Germinal center (tissue), 1 donor: ENCODE measurements at places on chromosomes 16 and 17.
A peak's percentile ranks its signal among the peaks of the same experiment; 100 is the strongest.

GRCh38 chr16:80824623-80825364 is 20.4 kb upstream of the CDYL2 start:
- peak; percentile 51 for DNase-seq

- DNase-seq, result no peak
These were observed 68.9 kb upstream of the HNF1B start for GRCh38 chr17:37813751-37814150.

DNA sequence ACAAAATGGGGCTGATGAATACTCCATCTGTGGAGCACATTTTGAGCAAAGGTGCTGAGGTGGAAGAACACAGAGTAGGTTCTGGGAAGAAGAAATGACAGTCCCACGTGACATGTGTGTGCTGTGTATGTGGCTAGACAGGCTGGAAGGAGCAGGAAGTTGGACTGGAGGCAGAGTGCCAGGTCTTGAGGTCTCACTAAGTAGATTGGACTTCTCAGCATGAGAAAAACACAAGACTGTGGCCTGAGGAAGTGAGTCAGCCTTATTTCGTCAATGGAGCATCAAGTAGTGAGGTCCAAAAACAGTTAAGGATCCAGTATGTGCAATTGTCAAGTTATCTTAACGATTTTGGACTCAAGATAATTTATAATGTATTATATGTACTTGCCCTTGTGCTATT is 736.5 kb downstream of the KCNJ2 start:
- DNase-seq, result no peak

- DNase-seq, result no peak
These were observed 664.5 kb downstream of the WWOX start for GRCh38 chr16:78763821-78764440.

DNA sequence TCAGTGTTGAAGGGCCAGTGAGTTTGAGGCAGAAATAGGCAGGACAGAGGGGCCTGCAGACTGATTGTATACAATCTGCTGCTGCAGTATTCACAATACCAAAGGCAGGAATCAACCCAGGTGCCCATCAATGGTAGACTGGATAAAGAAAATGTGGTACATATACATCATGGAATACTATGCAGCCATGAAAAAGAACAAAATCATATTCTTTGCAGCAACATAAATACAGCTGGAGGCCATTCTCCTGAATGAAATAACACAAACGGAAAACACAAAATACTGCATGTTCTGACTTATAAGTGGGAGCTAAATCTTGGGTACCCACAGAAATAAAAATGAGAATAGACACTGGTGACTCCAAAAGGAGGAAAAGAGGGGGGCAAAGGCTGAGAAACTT is 485.1 kb downstream of the XYLT1 start:
- DNase-seq, result no peak

DNA sequence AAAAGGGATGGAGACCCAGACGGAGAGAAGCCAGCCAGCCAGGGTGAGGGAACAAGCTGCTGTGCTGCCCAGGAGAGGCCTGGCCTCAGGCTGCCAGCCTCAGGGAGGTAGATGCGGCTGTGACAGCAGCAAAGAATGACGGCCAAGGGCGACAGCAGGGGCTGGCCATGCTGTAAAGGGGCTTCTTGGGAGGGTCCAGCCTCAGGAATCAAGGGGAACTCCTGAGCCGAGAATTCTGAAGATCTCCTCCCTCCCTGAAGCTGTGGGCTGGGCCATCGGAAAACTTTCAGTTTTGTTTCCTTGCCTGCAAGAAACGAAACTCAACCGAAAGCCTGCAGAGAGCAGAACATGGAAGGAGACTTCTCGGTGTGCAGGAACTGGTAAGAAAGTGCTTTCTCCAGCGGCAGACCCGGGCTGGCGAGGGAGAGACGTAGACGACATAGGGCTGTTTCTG is at the start of gene XAF1:
XAF1 (plus strand) TSS at position 316 of the 454 bp plus-strand sequence; CDS start at position 349, 33 bp downstream.
- peak; percentile 54 for DNase-seq

DNA sequence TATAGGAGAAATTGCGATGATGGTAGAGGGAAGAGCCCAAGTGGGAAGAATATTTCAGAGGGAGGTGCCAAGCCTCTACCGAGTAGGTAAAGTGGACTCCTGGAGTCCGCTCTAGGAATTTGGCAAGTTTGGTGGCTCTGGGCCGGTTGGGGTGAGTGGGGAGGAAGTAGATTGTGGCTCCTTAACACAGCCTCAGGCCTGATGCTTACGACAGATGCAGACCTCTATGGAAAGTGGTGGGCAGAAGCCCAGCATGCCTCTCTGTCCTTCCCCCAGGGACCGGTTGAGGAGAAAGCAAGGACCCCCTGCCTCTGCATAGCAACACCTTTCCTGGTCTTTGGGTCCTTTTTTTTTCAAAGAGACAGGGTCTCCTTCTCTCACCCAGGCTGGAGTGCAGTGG is 55.9 kb upstream of the SIAH1 start:
- no peak for DNase-seq

DNA sequence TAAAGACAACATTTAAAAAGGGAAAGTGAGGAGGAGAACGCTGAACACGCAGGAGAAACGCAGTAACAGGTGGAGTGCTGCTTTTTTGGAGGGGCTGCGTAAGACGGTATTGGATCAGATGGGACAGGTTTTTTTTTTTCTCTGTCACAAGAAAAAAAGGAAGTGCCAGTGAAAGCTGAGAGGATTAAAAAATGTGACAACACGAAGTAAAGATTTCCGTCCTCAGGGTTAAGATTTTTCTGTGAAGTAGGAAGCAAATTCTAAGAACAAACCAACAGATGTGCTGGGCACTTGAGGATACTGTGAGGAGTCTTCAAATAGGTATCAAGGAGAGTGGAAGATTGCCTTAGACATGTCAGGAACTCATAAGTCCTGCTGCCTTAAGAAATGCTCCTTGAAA is 5.8 kb upstream of the ABCA9 start:
- DNase-seq, result no peak

GRCh38 chr17:81394377-81394920 is 808 bp upstream of the BAHCC1 start:
- no peak for DNase-seq

DNA sequence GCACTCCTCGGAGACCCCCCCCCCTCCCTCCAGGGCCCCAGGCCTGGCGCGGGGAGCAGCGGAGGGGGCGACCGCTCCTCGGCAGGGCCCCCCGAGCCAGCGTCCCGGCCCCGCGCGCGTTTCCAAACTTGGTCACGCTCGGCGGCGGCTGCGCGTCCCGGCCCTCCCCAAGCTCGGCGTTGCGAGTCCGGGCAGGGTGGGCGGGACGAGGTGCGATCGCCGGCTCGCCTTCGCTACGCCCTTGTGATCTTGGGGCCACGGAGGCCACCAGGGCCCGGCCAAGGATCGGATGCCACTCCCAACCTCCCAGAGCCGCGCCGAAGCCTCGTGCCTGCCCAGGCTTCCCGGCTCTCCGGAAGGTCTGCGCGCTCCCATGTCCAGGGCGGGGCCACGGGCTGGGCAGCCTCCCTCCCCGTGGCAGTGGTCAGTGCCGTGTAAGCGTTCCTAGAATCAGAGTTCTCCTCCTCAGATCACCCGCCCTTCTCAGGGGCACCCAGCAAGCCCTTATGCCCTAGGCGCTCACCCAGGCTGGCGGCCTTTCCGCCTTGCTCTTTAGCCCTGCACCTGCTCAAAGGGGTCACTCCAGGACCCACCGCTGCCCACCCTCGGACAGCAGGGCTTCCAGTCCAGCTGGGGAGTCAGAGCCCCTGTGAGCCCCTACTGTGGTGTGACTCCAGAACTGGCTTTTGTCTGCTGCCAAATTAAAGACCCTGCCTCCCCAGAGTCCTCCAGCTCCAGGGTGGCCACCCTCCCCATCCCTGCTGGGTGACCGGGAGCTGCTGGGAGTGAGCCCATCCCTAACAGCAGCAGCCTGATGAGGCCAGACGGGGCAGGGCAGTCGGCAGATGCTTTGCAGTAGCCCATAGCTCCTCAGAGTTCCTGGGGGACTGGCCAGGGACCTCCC is 12.2 kb upstream of the MRPS23 start:
- no peak for DNase-seq

DNA sequence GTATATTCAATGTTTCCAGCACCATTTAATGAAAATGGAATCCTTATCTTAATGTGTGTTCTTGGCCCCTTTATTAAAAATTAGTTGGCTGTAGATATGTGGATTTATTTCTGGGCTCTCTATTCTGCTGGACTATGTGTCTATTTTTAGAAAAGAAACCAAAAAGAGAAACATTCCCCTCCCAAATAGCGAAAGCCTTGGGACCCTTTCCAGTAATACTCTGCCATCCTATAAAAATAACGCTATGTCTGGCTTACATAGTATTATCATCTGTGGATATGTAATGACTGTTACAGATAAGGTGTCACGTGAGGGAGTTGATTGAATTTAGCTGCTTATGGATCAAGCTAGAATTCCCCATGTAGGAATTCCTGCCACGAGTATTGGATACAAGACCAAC is 279.3 kb upstream of the KIF2B start:
- DNase-seq, result no peak

DNA sequence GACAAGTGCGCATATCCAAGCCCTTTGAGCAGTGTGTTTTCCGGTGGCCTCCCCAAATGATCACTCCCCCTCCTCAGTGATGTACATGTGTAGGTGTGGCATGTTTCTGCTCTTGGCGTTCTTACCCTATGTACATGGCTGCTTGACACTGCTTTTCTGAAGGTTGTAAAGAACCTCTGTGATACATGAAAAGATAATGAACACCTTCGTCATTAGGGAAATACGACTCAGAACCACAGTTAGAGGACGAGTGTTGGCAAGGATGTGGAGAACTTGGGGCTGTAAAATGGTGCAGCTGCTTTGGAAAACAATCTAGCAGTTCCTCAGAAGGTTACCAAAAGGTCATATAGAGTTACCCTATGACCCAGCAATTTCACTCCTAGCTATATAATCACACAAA is 28.6 kb downstream of the CEP95 start:
- no peak for DNase-seq

DNA sequence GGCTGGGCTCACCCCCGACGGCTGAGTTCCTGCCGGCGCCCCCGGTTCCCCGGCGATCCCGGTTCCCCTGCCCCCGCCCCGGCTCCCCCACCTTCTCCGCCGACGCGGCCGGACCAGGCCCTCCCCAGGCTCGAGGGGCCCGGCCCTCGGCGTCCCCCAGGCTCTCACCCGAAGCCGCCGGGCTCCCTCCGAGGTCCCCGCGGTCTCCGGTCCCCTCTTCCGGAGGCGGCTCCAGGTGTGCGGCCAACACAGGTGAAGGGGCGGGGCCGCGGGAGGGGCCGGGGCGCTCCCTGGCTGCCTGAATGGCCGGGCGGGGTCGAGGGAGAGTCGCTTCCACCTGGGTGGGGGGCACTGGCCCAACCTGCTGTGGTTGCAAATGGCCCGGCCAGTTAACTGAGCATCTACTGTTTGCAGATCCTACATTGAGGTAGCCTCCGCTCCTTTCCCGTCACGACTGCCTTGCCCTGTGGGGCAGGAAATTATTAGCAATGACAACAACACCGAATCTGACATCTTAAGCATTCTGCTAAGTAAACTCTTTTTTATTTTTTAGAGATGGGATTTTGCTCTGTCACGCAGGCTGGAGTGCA is at the start of gene BICDL2:
BICDL2 (minus strand) TSS at position 219 of the 590 bp plus-strand sequence. CDS start 1,448 bp downstream, outside the sequence.
- no peak for DNase-seq

DNA sequence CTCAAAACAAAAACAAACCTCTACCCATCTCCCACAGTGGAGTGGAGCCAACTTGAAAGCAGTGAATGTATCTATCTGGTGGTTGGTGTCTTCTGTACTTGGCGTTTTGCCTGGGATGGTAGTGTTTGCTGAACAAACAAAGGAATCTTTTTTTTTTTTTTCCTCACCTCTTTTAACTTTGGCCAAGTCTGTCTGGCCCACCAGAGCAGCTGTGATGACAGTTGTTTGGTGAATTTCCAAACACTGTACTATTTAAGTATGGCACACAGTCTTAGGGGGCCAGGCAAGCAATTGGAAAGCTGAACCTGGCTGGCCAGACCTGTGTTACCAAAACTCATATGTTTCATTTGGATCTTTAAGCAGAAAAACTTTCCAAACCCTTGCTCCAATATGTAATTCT is 101.8 kb upstream of the CDH13 start:
- DNase-seq, result no peak

DNA sequence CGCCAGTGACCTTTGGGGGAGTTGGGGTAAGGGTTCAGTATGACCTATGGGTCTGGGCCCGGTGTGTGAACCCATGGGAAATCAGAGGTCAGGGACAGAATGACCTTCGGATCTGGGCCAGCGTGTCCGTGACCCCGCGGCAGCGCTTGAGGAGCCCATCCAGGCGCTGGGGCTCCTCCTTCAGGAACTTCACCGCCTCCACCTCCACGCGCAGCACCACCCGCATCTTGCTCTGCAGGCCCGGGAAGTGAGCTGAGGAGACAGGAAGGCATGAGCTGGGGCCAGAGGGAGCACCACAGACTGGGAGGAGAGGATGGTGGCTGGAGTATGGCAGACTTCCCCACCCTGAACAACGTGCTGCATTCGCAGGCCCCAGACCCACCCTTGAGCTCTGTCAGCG is 53.4 kb downstream of the SRCIN1 start:
- no peak for DNase-seq

- DNase-seq, result no peak
These were observed 551 bp downstream of the WDR81 start for GRCh38 chr17:1724869-1725641.

DNA sequence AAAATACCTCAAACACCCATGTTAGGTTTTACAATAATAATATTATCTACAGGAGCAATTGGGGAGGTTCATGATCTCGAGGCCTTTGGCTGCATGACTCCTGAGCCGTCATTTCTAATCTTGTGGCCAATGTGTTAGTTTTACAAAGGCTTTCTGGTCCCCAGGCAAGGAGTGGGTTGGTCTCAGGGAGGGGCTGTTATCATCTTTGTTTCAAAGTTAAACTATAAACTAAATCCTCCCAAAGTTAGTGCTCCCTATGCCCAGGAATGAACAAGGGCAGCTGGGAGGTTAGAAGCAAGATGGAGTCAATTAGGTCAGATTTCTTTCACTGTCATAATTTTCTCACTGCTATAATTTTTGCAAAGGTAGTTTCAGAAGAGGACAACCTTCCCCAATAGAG is 9.1 kb upstream of the CCL5 start:
- no peak for DNase-seq

DNA sequence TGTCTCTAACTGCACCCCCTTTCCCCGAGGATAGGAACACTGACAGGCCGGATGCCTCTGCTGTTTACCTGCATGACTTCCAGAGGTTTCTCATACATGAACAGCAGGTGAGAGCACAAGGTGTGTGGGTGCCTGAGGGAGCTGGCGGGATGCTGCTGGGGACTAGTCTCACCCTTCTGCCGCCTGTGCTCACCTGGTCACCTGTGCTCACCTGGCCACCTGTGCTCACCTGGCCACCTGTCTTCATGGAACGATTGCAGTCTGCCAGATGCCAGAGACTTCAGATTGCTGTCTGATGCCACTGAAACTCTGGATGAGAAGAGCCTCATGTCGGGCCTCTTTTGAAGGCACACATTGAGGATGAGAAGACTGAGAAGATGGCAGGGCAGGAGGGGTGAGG is 104.1 kb downstream of the PLCG2 start:
- no peak for DNase-seq
